ENCODE measurements at places on chromosomes 2 and 18. TPM values are rescaled to one million over a fixed set of nuclear protein-coding genes. Genes with fewer than 3 reads are reported as not detected.

SESTD1 gene
- 20.5 TPM for total RNA-seq

NEU2 gene
- total RNA-seq: not detected

IKZF2 gene
- total RNA-seq: 9.4 TPM

IL36RN gene
- under 0.01 TPM for total RNA-seq

TMEM182 gene
- 4.2 TPM for total RNA-seq

POU3F3 gene
- total RNA-seq: 0.19 TPM

UGT1A9 gene
- under 0.01 TPM for total RNA-seq

HOXD8 gene
- total RNA-seq: 0.85 TPM

DNAJC5G gene
- not detected for total RNA-seq

ACTG2 gene
- total RNA-seq: under 0.01 TPM

SLC30A3 gene
- total RNA-seq: under 0.01 TPM

CCDC138 gene
- total RNA-seq: 9.8 TPM

CFC1B gene
- not detected for total RNA-seq

COLEC11 gene
- total RNA-seq: 1.2 TPM

GPR17 gene
- total RNA-seq: not detected

DAW1 gene
- 31.6 TPM for total RNA-seq

DES gene
- 0.77 TPM for total RNA-seq

EDAR gene
- not detected for total RNA-seq

CSRNP3 gene
- total RNA-seq: 1.2 TPM

CD207 gene
- not detected for total RNA-seq

FSHR gene
- total RNA-seq: not detected

TRIM54 gene
- total RNA-seq: under 0.01 TPM

AQP12B gene
- total RNA-seq: not detected

FBXO41 gene
- 0.38 TPM for total RNA-seq

SIX3 gene
- total RNA-seq: not detected

SLC35G4 gene
- not detected for total RNA-seq

IGFBP5 gene
- 386 TPM for total RNA-seq

SGO2 gene
- 28.6 TPM for total RNA-seq

TMEM247 gene
- not detected for total RNA-seq

ALPG gene
- total RNA-seq: not detected

GKN2 gene
- total RNA-seq: not detected

CCDC102B gene
- total RNA-seq: 46.2 TPM

FMNL2 gene
- total RNA-seq: 17.6 TPM

GPR155 gene
- 4.4 TPM for total RNA-seq

NMS gene
- total RNA-seq: not detected

ACADL gene
- total RNA-seq: not detected

AAMP gene
- 139 TPM for total RNA-seq

C2orf66 gene
- under 0.01 TPM for total RNA-seq

ZNF396 gene
- 2.0 TPM for total RNA-seq

CMPK2 gene
- 0.38 TPM for total RNA-seq

RUFY4 gene
- total RNA-seq: not detected

AOX1 gene
- total RNA-seq: 96.4 TPM

PROM2 gene
- total RNA-seq: under 0.01 TPM

KCNJ3 gene
- total RNA-seq: not detected

KCNS3 gene
- total RNA-seq: 3.6 TPM

FHOD3 gene
- total RNA-seq: 9.9 TPM

PTRHD1 gene
- 28.8 TPM for total RNA-seq

TFPI gene
- total RNA-seq: 866 TPM

NLRC4 gene
- not detected for total RNA-seq

Data from regular cardiac myocyte (primary cell).